Osteocyte (in vitro differentiated cells): ENCODE measurements at places on chromosomes 13 and 19. TPM values are rescaled to one million over a fixed set of nuclear protein-coding genes. Genes with fewer than 3 reads are reported as not detected.

DNA sequence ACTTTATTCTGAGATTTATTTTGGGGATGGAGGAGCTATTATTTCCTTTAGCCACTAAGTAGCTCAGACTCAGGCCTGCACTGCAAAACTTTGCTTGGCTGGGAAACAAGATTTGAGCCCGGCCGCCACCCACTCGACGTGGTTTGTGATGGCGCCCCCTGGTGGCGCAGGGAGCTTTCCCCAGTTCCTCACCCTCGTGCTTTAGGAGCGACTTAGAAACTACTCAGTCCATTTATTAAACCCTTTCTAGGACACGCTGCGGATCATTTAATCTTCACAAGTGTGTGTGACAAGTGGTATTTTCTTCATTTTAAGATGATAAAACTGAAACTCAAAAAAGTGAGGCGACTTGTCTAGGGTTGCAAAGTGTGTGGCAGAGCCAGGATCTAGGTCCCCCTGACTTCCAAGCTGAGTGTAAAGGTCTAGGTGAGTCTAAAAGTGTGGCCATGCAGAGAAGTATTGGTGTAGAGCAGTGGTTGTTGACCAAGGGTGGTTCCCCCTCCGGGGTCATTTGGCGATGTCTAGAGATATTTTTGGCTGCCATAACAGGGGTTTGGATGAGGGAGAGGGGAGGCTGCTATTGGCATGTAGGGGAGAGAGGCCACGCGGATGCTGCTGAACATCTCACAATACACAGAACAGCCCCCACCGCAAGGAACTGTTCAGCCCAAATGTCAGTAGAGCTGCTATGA is 2.2 kb downstream of the CXCL17 start:
- peak; percentile 89 for DNase-seq

GRCh38 chr13:73754727-73755292 is 379.4 kb downstream of the KLF12 start:
- DNase-seq, result no peak

DNA sequence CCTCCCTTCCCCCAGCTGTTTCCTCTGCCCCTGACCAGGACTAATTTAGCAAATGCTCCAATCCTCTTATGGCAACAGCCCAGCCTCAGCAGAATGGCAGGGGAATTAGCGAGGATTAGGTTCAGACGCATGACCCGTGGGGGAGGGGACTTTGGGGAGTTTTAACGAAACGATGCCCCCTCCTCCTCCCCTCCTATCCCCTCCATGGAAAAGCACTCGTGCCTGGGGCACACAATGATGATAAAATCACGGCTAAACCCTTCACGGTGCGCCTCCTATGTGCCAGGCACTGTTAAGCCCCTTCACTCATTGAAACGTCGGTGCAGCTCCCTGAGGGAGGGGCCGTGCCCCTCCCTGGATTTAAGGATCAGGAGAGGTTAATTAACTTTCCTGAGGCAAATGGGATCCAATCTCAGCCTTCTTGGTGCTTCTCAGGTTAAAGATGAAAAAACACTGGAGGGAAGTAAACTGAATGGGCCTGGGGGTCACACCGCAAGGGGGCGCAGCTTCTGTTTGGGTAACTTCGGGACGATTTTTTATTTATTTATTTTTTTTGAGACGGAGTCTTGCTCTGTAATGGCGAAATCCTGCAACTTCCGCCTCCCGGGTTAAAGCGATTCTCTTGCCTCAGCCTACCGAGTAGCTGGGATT is 10.1 kb upstream of the TPRX2 start:
- no peak for DNase-seq

GRCh38 chr13:99355267-99356011 is 48.2 kb upstream of the GPR183 start:
- no peak for DNase-seq

GRCh38 chr13:46866150-46866549 is 30.7 kb downstream of the HTR2A start:
- no peak for DNase-seq

DNA sequence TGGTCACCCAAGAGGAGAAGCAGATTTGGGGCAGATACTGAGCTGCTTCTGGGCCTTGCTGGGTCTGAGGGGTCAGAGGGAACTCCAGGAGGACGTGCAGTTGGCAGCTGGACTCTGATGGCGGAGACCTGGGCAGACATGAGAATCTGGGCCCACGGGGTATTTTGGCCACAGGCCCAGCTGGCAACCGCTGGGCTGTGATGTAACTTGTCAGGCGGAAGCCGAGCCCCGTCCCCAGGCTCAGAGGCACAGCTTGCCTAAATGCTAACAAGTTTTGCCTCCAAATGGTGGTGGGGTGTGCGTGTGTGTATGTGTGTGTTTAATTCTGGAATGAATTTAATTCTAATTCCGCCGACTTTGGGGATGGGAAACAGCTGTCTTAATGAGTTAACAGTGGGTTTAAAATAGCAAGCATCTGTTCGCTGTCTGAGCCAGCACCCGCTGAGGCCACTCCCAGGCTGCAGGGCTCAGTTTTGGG is 11.6 kb downstream of the ZNRF4 start:
- no peak for DNase-seq

The ZNF737 gene
- total RNA-seq, result 15.2 and 15.3 TPM in 2 replicates

The PPP5C gene
- 79.5 and 86.0 TPM in 2 replicates for total RNA-seq

The TEX26 gene
- total RNA-seq, result not detected in 2 replicates

The LILRB2 gene
- total RNA-seq, result not detected in 2 replicates
